ENCODE measurements at places on chromosomes 12 and 14.
A peak's percentile ranks its signal among the peaks of the same experiment; 100 is the strongest.

DNA sequence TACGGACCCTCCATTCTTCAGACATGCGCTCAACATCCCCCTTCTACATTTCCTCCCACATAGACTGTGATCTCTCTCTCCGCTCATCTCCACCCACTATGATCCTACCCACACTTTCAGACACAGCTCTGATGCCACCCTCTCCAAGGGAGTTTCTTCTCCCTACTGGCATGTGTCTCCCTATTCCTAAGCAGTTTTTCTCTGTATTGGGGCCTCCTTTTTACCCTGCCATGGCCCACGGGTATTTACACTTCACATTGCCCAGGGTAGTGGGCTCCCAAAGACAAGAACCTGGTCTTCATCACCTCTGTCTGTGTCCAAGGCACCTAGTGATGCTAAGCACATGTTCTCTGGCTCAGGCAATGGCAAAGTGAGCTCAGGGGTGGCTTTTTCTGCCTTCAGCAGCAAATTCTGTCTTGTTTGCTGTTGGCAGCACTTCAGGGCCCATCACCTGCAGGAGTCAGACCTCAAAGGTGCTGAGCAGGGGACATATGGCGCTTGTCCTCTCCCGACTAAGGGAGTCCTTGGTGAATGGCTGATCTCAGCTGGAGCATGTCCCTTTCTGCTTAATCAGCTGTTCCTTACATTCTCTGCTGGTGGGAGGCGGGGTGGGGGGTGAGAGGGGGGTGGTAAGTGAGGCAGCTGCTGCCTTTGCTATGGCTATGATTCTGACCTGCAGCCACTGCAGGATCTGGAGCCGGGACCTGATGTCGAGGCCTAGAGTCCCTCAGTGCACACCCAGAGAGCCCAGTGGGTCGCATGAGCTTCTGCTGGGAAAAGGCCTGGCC lies 256.8 kb downstream of the PCNX1 start:
- peak; percentile 1 for DNase-seq

- DNase-seq = peak; percentile 54
These were observed 2.9 kb upstream of the ZFP36L1 start for GRCh38 chr14:68795597-68796417.

DNA sequence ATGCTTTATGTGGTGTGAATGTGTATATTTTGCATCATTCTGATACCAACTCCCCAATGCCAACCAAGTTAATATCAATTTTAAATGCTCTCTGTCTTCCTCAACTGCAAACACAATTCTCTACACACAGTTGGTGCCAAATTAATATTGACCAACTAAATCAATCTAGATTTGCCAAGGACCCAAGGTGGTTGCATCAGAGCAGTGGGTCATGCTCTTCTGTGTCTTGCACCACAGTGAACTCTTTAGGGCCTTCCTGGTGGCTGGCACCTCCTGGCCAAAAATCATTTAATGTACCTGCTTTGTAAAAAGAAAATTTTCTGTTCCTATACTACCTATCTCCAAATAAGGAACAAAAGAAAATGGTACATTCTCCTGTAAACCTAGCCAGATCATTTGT lies 14.1 kb downstream of the COQ10A start:
- DNase-seq = no peak

GRCh38 chr12:27272373-27273028 lies 28.4 kb downstream of the STK38L start:
- DNase-seq = no peak

- DNase-seq = no peak
These were observed 336.1 kb downstream of the MED13L start for GRCh38 chr12:115941362-115941761.

- DNase-seq = no peak
These were observed 608.4 kb upstream of the FOXG1 start for GRCh38 chr14:28157887-28158791.

GRCh38 chr12:6961278-6961694 lies 9.2 kb downstream of the PHB2 start:
- DNase-seq = no peak

DNA sequence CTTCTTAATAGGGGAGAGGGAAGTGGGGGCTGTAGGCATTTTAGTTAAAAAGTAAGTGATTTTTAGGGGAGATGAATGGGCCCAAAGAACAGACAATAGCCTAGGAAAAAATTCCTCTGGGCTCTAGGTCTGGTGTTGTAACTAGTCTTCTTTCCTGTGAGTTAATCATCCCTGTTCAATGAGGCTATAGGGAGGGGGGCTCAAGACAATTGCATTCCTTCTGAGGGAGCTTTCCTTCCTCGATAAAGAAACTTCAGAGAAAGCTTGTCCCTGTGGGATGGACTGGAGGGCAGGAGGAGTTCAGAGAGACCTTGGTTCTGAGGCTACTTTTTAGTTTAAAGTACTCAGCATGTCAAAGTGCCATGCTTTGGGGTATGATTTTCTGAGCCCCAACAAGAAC lies 127.2 kb downstream of the BBS10 start:
- DNase-seq = no peak

DNA sequence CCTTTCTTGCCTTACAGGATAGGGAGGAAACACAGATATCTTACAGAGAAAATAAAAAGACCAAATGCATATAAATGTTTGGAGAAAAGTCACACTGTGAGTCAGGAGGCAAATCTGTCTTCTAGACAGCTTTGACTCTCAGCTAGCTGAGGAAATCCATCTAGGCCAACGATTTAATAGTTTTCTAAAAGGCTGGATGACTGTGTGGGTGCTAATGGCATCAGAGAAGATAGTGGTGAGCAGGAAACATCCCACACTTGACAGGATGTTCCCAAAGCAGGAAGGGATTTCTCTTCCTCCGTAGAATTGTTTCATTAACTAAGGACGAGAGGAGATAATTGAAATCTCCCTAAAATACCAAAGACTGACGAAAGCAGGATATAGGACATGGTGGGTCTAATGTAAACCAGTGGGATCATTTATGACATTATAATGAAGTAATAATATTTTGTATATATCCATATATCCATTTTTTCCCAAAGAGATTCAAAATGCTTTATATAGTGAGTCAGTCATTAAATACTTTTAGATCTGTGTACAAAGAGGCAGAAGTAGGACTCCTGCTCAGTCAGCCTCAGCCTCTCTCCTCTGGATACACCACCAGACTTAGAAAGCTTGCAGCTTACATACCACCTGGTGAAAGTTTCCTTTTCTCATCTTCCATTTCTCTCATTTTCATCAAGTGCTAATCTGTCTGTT lies 44.3 kb upstream of the PSMA6 start:
- no peak for DNase-seq

- DNase-seq = peak; percentile 2
These were observed 27.7 kb downstream of the UBR7 start for GRCh38 chr14:93234798-93235197.

DNA sequence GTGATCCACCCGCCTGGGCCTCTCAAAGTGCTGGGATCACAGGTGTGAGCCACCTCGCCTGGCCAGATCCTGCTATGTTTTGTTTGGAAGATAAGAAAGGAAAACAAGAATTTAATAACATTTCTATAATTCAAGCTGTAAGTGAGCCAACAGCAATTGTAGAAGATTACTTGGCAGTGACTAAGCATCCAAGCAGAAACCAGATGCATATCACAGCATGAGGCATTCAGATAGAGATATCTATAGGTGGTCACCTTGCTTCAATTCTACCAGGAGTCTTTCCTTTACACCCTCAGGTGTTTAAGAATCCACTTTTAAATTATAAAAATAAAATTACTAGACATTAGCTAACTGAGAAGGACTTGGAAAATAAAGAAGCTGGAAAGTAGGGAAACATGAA lies 83.9 kb upstream of the ATF7IP start:
- DNase-seq = no peak

- DNase-seq = no peak
These were observed 16.4 kb downstream of the FLRT2 start for GRCh38 chr14:85546390-85546789.

DNA sequence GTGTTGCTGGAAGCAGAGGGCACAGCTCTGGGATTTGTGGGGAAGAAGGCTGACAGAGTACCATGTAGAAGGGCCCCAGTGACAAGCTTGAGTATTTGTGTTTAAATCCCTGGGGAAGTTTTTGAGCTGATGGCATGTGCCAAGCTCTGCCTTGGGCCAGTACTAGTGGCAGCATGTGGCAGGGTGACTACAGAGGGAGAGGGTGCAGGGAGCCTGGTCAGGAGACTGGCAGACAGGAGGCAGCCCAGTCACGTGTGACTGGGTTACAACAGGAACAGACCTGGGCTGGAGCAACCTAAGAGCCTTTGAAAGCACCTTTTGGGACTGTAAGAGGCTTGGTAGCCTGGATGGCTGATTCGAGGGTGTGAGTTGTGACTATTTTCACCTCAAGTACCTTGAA lies 112.1 kb downstream of the TSPAN9 start:
- DNase-seq = no peak

GRCh38 chr12:20125276-20125798 lies 243.0 kb upstream of the PDE3A start:
- DNase-seq = peak; percentile 15

GRCh38 chr14:75748336-75748735 lies 87.3 kb downstream of the TTLL5 start:
- no peak for DNase-seq

- DNase-seq = peak; percentile 53
These were observed 60.0 kb upstream of the TRAF3 start for GRCh38 chr14:102717276-102717675.

DNA sequence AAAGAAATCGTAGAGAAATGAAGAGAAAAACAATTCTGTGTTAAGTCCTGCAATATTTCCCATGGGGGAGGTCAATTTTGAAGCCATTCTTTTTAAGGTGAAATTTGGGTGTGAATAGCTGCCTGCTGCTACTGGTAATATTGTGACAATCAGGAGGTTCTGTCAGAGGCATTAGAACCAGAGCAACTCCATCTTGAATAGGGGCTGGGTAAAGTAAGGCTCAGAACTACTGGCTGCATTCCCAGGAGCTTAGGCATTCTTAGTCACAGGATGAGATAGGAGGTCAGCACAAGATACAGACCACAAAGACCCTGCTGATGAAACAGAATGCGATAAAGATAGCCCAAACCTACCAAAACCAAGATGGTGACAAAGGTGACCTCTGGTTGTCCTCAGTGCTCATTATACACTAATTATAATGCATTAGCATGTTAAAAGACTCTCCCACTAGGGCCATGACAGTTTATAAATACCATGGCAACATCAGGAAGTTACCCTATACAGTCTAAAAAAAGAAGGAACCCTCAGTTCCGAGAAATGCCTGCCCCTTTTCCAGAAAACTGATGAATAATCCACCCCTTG lies 24.8 kb upstream of the MTHFD1 start:
- no peak for DNase-seq

DNA sequence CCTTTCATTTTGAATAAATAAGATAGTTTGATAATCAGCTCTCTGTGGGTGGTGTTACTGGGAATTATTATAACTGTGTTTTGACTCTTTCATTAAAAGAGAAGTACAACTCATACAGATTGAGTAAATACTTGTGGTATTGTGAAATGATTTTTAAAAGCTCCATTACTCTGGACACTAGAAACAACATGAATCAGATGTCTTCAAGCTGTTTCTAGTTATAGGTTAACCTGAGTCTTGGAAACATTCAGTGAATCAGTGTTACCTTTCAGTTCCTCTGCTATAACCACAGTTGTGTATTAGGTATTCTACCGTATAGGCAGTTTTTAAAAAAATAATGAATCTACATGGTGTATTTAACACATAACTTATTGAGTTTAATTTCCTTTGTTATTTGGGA lies 128.4 kb upstream of the SSTR1 start:
- DNase-seq = no peak

GRCh38 chr14:102690509-102691286 lies 86.6 kb upstream of the TRAF3 start:
- no peak for DNase-seq

DNA sequence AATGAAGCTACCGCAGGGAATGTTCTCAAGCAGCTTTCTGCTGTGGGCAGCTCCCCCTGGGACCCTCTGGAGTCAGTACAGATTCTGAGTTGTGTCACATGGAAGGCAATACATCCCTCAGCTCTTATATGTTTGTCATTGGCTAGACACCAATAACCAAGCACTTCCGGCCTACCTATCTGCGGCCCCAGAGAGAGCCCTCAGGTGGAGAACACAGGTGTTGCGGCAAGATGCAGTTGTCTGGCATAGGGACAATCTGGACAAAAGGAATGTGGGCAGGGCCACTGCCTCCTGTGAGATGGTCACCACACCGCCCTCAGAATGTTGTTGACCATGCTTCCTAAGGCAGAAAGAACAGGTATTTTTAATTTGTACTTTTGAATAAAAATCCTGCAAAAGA lies 118.7 kb downstream of the BRMS1L start:
- DNase-seq = no peak

GRCh38 chr14:60893911-60894310 lies 87.0 kb downstream of the TRMT5 start:
- DNase-seq = no peak

GRCh38 chr14:60925286-60925685 lies 55.6 kb downstream of the TRMT5 start:
- no peak for DNase-seq

- DNase-seq = no peak
These were observed 81.6 kb upstream of the TMTC2 start for GRCh38 chr12:82605115-82605514.

DNA sequence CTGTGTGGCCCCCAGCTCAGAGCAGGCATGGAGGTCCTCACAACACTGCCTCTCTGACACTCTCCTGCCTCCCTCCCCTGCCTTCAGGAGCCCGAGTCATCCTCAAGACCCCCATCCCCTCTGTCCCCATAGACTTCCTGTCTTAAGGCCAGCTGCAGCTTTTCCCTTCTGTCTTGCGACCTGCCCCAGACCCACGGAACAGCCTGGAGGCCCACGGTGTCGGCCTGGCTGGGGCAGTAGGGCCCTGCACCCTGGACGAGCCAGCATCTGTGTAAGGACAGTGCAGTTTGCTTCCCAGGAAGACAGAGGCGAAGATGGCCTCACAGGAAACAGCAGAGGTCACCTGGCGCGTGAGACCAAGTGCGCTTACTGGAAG lies 9.7 kb downstream of the TEDC1 start:
- no peak for DNase-seq

GRCh38 chr14:52640137-52640536 lies 55.2 kb downstream of the ERO1A start:
- no peak for DNase-seq

DNA sequence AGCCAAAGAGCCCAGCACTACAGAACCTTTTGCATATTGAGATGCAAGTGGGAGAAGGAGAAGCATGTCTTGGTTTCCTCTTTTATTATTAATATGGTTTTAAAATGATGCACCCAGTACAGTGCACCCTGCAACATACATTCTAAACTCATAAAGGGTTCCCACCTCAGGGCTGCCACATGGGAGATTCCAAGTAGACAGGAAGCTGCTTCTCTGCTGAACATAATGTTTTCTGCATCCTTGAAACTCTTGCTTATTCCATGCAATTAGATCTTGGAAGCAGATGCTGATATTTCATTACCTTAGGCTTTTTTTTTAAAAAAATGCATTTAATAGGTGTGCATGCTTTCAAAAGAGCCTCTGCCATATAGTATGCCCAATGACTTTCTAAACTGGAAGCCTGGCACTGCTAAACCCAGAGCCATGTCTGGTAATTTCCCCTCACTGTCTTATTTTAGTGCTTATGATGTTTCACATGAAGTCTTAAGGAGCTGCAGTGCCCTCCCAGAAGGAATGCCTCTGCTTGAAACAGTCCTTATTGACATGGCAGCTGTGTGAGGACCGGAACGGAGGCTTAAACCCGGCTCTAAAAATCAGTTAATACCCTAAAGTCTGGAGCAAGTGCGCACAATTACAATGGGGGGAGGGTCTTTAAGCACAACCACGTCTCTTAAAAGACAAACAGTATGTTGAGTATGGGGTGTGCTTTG lies 2.0 kb upstream of the SIX1 start:
- DNase-seq = peak; percentile 20

GRCh38 chr14:46048127-46048526 lies 603.5 kb downstream of the RPL10L start:
- DNase-seq = no peak

Data from brain (organoid and tissue), 16 donors.